Temporal lobe (tissue), 4 donors: ENCODE measurements at places on chromosomes 12 and 14. TPM values are rescaled to one million over a fixed set of nuclear protein-coding genes. Genes with fewer than 3 reads are reported as not detected.

Gene RFX4
- 6.4 TPM for total RNA-seq

Gene DIO2
- total RNA-seq = 27.0 TPM

Gene TSPAN9
- 16.2 TPM for total RNA-seq

Gene RAD9B
- 0.74 TPM for total RNA-seq

Gene USP44
- total RNA-seq = 3.4 TPM

Gene FOXG1
- 54.8 TPM for total RNA-seq

Gene DDX47
- 44.3 TPM for total RNA-seq
